HepG2 (cell line): ENCODE measurements at places on chromosomes 13 and 19. TPM values are rescaled to one million over a fixed set of nuclear protein-coding genes. Genes with fewer than 3 reads are reported as not detected.

- H3K36me3 ChIP-seq, result no peaks in the 10 kb centered on the region
- no peak for DNase-seq
Observed at GRCh38 chr13:109146912-109147647, 517.7 kb downstream of the MYO16 start.

GRCh38 chr19:35034588-35035382 is 4.5 kb downstream of the SCN1B start:
- H3K36me3 ChIP-seq, result 0 out of 2 replicates have a peak, but pooled peaks cover 1% of the 10 kb centered on the region
- DNase-seq, result no peak
- H3K4me1 ChIP-seq, result peaks cover 38% of the 10 kb centered on the region
- no peak overlapping the region for H3K4me3 ChIP-seq
- no peaks in the 10 kb centered on the region for H3K27me3 ChIP-seq

TMPRSS9 gene
- total RNA-seq, result 1.4 and 2.5 TPM in 2 replicates

ZNF285 gene
- total RNA-seq, result 1.7 and 3.2 TPM in 2 replicates

FGF22 gene
- total RNA-seq, result 0.24 TPM in 1 of 2 replicates, not detected in the other

FCGBP gene
- total RNA-seq, result 7.0 and 7.2 TPM in 2 replicates

FBXO27 gene
- 0.15 and 0.49 TPM in 2 replicates for total RNA-seq

- H3K27me3 ChIP-seq, result peaks cover 26% of the 10 kb centered on the region; the same call in 2 of the 3 replicates
- no peaks in the 10 kb centered on the region for H3K4me1 ChIP-seq
- H3K4me3 ChIP-seq, result no peak overlapping the region
- no peak overlapping the region for H3K27ac ChIP-seq
- no peaks in the 10 kb centered on the region for H3K36me3 ChIP-seq
Observed at GRCh38 chr13:23986619-23987018, 89.3 kb upstream of the C1QTNF9B start.

F10 gene
- total RNA-seq, result 19.9 and 58.4 TPM in 2 replicates

ZNF30 gene
- 4.4 and 6.2 TPM in 2 replicates for total RNA-seq

GRCh38 chr13:69292789-69293425 is 814.7 kb upstream of the ATXN8OS start:
- no peaks in the 10 kb centered on the region for H3K4me1 ChIP-seq
- DNase-seq, result no peak
- no peak overlapping the region for H3K4me3 ChIP-seq
- no peaks in the 10 kb centered on the region for H3K36me3 ChIP-seq
- no peaks in the 10 kb centered on the region for H3K27me3 ChIP-seq

DNA sequence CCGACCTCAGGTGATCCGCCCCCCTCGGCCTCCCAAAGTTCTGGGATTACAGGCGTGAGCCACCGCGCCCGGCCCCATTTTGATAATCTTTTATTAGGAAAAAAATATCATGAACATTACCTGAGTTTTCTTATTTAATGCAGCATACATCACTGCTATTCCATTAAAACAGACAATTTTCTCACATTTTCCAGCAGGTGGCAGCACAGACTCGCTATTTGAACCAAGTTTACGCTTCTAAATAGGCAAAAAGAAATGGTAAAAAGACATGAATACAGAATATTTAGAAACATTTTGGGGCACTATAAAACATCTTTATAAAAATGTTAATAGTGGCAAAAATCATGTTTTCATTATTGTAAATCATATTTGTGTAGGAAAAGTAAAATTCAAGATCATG is 903.1 kb downstream of the SLITRK6 start:
- no peak overlapping the region for H3K27ac ChIP-seq
- H3K36me3 ChIP-seq, result no peaks in the 10 kb centered on the region
- DNase-seq, result peak; percentile 52
- H3K27me3 ChIP-seq, result no peaks in the 10 kb centered on the region; the same call in 1 of the 2 replicates

DNA sequence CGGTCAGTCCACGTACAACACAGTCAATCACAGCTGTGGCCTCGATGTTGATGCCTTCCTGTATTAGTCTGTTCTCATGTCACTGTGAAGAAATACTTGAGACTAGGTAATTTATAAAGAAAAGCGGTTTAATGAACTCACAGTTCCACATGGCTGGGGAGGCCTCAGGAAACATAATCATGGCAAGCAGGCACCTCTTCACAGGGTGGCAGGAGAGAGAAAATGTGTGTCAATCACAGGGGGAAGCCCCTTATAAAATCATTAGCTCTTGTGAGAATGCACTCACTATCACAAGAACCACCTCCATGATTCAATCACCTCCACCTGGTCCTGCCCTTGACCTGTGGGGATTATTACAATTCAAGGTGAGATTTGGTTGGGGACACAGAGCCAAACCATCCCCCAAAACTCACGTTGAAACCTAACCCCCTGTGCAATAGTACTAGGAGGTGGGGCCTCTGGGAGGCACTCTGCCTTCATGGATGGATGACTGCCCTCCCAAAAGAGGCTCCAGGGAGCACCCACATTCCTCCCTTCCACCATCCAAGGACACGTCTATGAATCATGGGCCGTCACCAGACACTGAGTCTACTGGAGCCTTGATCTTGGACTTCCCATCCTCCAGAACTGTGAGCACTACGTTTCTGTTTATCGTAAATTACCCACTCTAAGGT is 2.3 kb upstream of the PROZ start:
- peaks cover 84% of the 10 kb centered on the region for H3K4me1 ChIP-seq
- no peaks in the 10 kb centered on the region for H3K36me3 ChIP-seq
- no peak overlapping the region for H3K27ac ChIP-seq
- no peak for DNase-seq
- no peak overlapping the region for H3K4me3 ChIP-seq

DNA sequence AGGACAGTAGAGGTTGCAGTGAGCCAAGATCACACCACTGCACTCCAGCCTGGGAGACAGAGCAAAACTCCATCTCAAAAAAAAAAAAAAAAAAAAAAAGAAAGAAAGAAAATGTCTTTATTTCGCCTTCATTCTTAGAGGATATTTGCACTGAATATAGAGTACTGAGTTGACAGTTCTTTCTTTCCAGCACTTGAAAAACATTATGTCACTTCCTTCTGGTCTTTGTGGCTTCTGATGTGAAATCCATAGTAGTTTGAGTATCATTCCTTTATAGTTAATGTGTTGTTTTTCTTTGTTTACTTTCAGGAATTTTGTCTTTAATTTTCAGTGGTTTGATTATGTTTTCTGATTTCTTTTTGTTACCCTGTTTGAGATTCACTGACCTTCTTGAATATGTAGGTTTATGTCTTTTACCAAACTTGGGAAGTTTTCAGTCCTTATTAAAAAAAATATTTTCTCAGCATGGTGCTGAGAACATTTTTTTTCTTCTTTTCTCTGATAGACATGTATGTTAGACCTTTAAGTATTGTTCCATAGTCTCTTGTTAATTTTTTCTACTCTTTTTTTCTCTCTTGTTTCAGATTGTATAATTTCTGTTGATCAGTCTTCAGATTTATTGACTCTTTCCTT is 50.1 kb downstream of the PCCA start:
- H3K27me3 ChIP-seq, result no peaks in the 10 kb centered on the region
- no peak overlapping the region for H3K4me3 ChIP-seq
- H3K4me1 ChIP-seq, result peaks cover 19% of the 10 kb centered on the region
- DNase-seq, result no peak
- H3K27ac ChIP-seq, result no peak overlapping the region
- no peaks in the 10 kb centered on the region for H3K36me3 ChIP-seq

GRCh38 chr13:90416938-90417337 is 930.5 kb upstream of the MIR17HG start:
- DNase-seq, result no peak
- H3K27me3 ChIP-seq, result no peaks in the 10 kb centered on the region
- no peaks in the 10 kb centered on the region for H3K36me3 ChIP-seq
- H3K4me1 ChIP-seq, result no peaks in the 10 kb centered on the region
- no peak overlapping the region for H3K27ac ChIP-seq

DNA sequence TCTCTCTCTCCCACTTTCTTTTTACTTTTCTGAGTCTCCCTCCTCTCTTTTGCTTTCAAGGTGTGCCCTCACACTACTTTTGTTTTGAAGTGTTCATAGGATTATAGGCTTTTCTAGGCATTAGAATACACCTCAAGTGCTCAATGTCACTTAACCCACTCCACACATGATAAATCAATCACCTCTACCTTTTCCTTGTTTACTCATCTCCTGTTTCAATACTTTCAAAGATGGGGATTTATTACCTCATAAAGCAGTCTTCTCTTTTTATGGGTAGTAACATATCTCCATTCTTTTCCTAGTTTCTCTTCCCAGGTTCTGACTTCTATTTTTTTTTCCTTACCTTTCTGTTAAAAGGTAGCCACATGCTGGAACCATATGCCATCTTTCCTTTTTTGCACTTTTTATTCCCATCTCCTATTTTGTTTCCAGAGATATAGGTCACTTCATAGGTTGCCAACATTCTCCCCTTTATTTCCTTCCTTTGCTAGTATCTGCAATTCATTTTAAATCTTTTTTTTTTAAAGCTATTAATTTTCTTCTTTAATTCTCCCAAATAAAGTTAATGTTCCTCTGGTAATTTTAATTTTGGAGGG is 137.6 kb upstream of the SLC10A2 start:
- H3K27me3 ChIP-seq, result no peaks in the 10 kb centered on the region
- H3K4me3 ChIP-seq, result no peak overlapping the region
- no peaks in the 10 kb centered on the region for H3K36me3 ChIP-seq
- H3K4me1 ChIP-seq, result no peaks in the 10 kb centered on the region
- no peak for DNase-seq

DACH1 gene
- total RNA-seq, result not detected in 2 replicates
